ENCODE measurements at places on chromosomes 5 and 9.

GRCh38 chr5:457195-457961, 14.4 kb downstream of the EXOC3 start:
- DNase-seq = no peak

DNA sequence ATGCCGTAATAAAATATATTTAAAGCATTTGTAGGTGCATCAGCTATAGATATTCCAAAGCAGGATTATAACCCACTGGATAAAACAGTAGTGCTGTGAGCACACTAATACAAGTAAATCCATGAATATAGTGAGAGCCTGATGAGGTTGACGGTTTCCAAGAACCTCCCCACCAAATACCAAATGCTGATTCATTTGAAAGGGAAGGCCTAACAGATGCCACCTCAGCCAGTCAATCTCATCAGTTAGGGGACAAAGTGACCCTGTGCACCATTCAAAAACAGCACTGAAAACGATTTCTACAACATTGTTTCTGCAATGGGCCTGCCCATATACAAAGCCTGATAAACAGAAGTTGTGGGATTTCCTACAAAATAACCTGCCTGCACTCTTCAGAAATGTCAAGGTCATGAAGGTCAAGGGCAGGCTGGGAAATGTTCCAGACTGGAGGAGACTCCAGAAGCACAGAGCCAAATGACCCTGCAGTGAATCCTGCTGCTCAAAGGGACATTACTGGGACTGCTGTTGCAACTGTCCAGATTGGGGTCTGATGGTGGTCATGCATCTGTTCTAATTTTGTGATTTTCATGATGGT, 69.6 kb downstream of the ROR2 start:
- DNase-seq = no peak

GRCh38 chr5:96783326-96783725, 24.4 kb downstream of the ERAP1 start:
- no peak for DNase-seq

DNA sequence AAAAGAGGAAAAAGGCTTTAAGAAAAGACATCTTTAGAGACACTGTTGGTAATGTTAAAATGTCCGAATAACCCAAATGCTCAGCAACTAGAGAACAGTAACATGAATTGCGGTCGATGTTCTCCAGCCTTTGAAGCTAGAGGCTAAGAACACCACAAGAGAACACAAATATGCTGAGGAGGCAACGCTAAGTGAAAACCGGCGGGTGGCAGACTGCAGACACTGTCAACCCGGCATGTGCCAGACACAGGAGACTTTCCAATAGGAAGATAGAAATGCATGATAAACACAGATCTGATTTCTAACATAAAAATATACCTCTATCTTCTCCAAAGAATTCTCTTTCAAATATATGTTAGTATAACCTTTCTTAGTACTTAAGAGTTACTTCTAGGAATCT, 18.4 kb upstream of the DDX41 start:
- no peak for DNase-seq

DNA sequence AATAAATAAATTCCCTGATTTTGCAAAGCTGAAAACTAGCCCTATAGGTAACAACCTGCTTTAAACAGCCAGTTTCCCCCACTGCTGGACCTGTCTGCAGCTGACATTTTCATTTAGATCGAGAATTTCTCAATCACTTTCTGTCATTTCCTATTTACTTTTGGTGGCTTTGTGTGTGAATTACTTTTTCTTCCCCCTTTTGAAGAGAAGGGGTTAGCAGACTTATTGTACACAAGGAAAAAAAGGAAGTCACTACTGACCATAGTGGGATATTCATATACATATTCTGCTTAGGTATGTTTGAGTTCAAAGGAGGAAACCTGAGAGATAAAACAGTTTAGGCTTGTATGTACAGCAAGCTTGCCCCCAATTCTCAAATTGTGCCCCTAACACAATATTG, 27.0 kb upstream of the IFNB1 start:
- no peak for DNase-seq

DNA sequence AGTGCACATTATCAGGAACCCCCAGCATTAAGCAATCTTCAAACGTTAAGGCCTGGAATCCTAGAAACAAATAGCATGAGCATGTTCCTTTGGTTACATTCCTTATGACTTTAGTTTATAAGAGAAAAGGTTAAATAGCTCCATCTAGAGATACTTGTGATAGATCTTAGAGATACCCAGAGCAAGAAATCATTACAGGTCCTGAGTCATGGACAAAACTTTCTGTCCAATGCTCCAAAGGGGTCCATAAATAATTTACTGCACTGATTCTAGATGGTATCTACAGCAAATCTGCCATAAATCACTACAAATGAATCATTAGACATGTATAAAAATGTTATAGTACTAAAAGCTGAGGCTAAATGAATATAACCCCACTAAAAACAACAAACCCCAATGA, 139.6 kb downstream of the HTR1A start:
- no peak for DNase-seq

DNA sequence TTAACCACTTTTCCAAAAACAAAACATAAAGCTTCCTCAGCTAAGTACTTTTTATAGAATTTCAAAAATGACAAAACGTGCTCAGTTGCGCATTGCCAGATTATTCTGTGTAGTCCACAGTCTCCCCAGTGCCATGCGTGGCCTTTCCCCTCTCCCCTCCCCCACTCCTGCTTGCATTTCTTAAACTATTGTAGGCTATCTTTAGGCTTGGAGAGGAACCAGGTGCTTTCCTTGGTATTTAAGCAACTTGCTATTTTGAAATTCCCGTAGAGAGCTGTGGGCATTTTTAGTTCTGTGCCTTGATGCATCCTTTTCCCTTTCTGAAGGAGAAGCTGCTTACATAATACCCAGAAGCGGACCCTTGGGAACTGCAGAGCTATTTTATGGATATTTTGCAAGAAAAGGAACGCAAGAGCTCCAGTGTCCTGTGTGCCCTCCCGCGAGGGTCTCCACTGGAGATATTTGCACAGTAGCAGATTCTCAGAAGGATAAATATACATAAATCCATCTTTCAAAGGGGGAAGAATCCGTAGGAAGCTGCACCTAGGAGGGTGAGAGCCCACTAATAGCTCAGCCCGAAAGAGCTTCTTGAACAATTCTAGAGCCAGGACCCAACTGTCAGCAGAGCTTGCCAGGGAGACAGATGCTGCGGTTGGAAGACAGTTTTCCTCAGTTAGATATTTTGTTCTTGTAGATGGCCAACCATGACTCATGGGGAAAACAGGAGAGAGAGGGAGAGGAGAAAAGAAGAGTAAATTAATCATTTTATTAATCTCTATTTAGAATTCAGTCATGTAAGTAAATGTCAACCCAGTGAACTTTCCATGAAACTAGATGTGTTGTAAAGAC, 1298.3 kb upstream of the WWC1 start:
- DNase-seq = no peak

DNA sequence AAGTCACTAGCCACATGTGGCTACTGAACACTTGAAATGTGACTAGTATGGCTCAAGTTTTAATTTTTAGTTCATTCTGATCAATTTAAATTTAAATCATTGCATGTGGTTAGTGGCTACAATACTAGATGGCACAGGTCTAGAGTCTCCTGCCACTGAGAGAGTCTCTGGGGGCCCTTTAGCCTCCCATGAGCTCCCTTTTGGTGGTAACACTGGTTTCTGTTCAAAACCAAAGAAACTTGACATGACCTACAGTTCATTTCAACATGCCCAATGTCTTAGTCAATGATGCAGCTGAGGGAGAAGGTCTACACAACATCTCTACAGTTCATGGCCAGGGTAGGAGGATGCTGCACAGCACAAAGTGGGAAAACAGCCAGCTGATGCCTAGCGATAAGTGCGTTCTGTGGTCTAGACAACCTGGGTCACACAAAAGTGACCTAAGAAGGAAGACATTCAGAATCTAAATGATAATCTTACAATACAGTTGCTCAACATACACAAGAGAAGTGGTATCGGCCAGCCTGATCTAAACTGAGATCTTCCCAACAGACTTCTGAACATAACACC, 121.0 kb downstream of the AUH start:
- DNase-seq = no peak

GRCh38 chr9:32004431-32005076, 379.9 kb upstream of the ACO1 start:
- no peak for DNase-seq

DNA sequence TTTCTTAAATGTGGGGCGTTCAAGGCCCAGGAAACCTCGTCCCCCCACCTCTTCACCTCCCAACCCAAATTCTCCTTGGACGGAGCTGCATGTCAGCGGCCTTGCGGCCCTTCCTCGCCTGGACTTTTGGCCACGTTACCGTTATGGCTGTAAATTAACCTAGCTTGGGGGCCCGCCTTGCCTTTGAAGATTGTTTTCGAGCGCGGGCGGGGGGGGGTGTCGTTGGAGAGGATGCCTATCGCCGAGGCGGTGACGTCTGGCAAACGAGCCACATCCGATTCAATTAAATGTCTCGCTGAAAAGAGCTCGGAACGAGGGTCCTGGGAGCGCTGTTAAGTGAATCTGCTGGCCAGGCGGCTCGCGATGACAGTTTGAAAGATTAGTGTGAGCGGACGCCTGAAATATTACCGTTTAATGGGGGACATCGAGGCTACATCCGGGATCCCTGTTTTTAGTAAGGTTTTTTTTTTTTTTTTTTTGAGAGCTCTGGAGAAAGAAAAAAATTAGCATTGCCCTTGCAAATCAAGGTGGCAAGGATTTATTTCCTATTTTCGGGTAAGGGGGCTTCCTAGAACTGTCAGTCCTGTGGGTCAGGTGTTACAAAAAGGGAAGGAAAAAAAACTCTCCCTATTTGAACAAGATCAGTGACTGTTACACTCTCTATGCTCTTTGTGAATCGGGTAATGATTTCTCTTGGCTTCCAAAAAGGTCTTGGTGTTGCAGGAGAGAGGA, 2.3 kb upstream of the NKX2-5 start:
- DNase-seq = no peak

DNA sequence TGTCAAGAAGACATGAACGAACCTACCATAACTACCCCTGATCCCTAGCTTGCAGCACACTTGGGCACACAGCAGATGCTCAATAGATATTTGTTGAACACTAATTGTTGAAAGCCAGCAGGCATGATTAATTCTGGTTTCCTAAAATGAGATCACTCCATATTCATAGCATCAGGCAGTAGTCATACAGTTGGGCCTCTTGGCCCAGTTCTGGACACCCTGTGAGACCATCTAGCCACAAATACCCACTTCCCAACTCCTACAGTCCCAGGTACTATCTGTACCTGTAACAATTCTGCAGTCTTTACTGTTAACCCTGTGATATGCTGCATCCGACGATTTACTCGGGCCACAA, 24.2 kb downstream of the P4HA2 start:
- no peak for DNase-seq

GRCh38 chr9:112520656-112521055, 34.0 kb downstream of the KIAA1958 start:
- no peak for DNase-seq

DNA sequence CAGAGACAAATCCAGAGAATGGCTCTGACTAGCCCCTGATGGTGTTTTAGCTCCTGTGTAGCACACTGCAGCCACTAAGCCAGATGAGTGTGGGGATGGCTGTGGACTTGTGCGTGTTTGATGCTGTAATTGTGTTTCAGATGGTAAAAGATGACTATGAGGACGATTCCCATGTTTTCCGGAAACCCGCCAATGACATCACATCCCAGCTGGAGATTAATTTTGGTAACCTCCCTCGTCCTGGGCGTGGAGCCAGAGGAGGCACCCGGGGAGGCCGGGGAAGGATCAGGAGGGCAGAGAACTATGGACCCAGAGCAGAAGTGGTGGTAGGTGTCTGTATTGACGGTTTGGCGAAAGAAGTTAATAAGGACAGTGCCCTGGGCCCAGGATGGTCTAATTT, 38.0 kb downstream of the HABP4 start:
- no peak for DNase-seq

- DNase-seq = no peak
Measured at GRCh38 chr9:101840694-101841188, 102.3 kb upstream of the GRIN3A start.

GRCh38 chr9:95138474-95138873, 179.0 kb downstream of the FANCC start:
- DNase-seq = no peak

DNA sequence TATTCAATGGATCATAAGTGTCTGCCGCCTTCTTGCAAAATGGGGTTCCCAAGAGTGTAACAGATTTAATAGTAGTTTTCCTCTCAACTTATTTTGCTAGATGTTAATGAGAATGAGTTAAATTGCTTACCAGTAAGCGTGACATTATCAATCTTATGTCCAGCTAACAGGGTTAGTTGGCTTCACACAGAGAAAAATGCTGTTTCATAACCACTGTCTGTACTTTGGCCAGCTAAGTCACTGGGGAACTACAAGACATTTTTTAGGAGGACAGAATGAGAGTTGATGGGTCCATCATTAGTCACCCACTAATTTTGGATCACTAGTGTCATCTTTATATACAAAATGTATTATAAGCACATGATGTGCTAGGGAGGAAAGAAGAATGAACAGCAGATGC, 1.4 kb downstream of the CDC37L1 start:
- no peak for DNase-seq

GRCh38 chr5:98042961-98043360, 730.5 kb upstream of the RGMB start:
- no peak for DNase-seq

DNA sequence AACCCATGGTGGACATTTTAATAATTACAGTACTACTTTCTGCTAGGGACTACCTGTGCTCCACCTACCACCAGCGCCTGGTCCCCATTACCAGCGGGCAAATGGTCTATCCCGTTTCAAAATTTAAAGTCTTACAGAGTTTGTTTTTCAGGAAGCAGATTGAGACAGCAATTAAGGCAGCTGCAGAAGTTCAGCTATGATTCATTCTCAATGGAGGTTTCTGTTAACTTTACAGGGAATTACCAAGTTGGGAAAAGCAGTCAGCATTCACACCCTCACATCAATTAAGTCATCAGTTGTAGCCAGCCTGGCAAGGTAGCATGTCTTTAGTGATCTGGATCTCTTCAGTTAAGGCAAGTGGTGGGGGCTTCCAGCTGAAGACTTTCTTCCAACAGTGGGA, 410.6 kb upstream of the DAB2 start:
- DNase-seq = no peak

GRCh38 chr5:38921174-38921573, 75.4 kb downstream of the OSMR start:
- DNase-seq = no peak

- DNase-seq = no peak
Measured at GRCh38 chr5:140324041-140324600, 21.2 kb upstream of the PFDN1 start.

GRCh38 chr5:181200816-181201215, 4.2 kb downstream of the TRIM7 start:
- DNase-seq = no peak

DNA sequence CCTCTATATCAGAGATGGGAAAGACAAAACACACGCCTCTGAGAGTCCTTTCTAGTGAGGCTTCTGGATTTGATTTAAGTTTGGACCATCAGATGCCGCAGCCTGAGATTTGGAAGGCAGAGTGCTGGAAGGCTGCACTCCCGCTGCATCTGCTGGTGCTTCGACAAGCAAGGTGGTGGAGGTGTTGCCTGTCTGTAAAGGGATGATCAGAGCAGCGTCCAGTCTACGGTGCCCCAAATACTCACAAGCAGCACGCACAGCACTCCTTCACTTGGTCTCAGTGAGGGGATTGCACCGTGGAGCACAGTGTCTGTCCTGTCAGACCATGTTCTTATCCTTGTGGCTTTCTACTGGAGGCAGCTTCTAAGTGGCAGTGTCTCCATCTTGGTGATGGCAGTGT, 221.4 kb downstream of the GADD45G start:
- no peak for DNase-seq

GRCh38 chr5:159536166-159536565, 205.9 kb upstream of the IL12B start:
- DNase-seq = no peak

GRCh38 chr5:11043881-11044280, 282.8 kb upstream of the DAP start:
- no peak for DNase-seq
